ENCODE measurements at places on chromosomes 4 and X. TPM values are rescaled to one million over a fixed set of nuclear protein-coding genes. Genes with fewer than 3 reads are reported as not detected.

ANK2 gene
- total RNA-seq: 41.2 TPM

ZXDB gene
- 14.0 TPM for total RNA-seq

SORCS2 gene
- not detected for total RNA-seq

ATP8A1 gene
- total RNA-seq: 0.19 TPM

FAM149A gene
- 1.3 TPM for total RNA-seq

WDR17 gene
- 1.5 TPM for total RNA-seq

MAGEA10 gene
- not detected for total RNA-seq

TMEM156 gene
- total RNA-seq: 7.0 TPM

RHOXF2B gene
- not detected for total RNA-seq

PROM1 gene
- not detected for total RNA-seq

NALF2 gene
- total RNA-seq: 5.8 TPM

NEXMIF gene
- total RNA-seq: not detected

IL13RA1 gene
- 32.4 TPM for total RNA-seq

STS gene
- total RNA-seq: 2.4 TPM

PDLIM3 gene
- 0.22 TPM for total RNA-seq

CC2D2A gene
- total RNA-seq: 8.6 TPM

KIAA1210 gene
- not detected for total RNA-seq

NDP gene
- total RNA-seq: not detected

ZNF275 gene
- total RNA-seq: 10.7 TPM

COX18 gene
- total RNA-seq: 19.7 TPM

USP17L29 gene
- total RNA-seq: not detected

MTTP gene
- 0.27 TPM for total RNA-seq

GCNA gene
- total RNA-seq: 3.4 TPM

GPM6B gene
- total RNA-seq: 6.9 TPM

ASB11 gene
- total RNA-seq: not detected

CWH43 gene
- total RNA-seq: not detected

MAOA gene
- total RNA-seq: 9.8 TPM

NAP1L2 gene
- total RNA-seq: not detected

MTNR1A gene
- total RNA-seq: not detected

IL21 gene
- not detected for total RNA-seq

TENM3 gene
- 34.1 TPM for total RNA-seq

GLUD2 gene
- total RNA-seq: 0.32 TPM

VCX gene
- not detected for total RNA-seq

ARR3 gene
- total RNA-seq: not detected
